ENCODE measurements at places on chromosomes 7 and 10.

DNA sequence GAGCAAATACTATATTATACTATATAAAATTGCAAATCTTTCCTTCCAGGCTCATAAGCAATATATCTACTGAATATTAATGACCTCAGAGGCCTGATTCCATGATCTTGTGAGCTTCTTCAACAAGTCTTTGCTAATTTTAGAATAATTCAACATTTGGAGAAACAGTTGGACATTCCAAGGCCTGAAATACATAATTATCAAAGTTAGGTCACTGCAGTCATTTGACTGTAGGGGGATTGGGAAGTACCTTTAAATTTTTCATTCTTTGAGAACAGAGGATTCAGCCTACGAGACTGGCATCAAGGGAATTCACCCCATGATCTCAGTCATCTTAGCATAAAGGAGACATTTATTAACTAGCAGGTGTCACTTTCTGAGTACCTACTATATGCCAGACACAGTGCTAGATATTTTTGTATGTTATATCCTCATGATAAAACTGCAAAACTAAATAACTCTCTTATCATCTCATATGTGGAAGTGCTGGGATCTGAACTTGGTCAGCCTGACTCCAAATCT lies 85.4 kb downstream of the DOCK4 start:
- no peak for DNase-seq

DNA sequence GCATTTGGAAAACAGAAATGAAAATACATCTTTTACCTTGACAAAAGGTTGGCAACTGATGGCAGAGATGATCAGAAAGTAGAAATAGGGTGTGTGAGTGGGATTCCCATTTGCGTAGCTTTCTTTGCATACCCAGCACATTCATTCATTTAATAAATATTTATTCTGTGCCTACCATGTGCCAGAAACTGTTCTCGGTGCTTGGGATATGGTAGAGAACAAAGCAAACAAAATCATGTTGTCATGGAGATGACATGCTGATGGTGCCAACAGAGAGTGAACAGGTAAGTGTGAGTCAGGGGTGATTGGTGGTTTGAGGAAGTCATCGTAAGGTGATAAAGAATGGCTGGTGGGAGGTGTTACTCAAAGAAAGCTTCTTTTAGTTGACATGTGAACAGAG lies 45.4 kb downstream of the CACNB2 start:
- no peak for DNase-seq

DNA sequence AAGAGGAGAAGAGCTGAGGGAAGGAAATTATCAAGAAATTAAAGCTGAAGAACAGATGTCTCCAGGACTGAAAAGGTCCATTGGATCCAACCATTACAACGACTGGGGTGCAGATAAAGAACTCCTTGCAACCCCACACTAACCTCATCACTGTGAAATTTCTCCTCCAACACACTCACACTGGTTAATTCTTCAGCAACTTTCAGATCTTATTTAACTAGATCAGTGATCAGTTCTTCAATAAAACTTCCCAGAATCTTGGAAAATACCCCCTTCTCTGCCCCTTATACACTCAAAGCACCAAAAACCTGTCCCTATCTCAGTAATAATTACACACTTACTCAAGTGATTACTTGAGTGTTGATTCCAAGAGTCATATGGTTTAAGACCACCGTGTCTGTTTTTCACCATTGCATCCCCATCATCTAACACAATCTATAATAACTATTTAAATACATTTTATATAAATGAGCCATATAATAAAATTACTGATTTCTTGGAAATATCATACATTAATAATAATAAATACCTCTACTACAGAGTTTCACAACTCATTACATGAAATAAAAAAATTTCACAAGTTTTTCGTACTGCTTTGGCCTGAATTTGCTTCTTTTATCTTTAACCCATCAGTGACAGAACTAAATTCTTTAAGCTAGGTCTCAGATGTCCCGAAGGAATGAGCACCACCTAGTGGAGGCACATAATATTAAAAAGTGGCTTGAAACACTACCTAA lies 123.7 kb downstream of the MPP7 start:
- DNase-seq = peak; percentile 72

- DNase-seq = no peak
Measured at GRCh38 chr7:11491811-11492210, 340.2 kb downstream of the THSD7A start.

DNA sequence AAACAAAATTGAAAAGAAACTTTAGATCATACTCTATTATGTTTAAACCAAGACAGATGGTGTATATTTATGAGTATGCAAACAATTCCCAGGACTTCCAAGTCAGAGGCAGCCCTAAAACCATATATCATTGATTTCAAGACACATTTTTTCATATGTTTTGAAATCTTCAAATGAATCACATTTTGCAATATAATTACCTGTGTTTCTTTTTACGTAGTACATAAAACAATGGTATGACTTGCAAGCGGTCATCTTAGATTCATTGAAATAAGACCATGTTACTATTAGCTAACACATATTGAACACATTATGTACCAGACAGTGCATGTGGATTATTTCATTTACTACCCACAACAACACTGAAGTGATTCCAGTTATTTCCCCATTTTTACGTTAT lies 14.9 kb downstream of the SMURF1 start:
- DNase-seq = no peak

DNA sequence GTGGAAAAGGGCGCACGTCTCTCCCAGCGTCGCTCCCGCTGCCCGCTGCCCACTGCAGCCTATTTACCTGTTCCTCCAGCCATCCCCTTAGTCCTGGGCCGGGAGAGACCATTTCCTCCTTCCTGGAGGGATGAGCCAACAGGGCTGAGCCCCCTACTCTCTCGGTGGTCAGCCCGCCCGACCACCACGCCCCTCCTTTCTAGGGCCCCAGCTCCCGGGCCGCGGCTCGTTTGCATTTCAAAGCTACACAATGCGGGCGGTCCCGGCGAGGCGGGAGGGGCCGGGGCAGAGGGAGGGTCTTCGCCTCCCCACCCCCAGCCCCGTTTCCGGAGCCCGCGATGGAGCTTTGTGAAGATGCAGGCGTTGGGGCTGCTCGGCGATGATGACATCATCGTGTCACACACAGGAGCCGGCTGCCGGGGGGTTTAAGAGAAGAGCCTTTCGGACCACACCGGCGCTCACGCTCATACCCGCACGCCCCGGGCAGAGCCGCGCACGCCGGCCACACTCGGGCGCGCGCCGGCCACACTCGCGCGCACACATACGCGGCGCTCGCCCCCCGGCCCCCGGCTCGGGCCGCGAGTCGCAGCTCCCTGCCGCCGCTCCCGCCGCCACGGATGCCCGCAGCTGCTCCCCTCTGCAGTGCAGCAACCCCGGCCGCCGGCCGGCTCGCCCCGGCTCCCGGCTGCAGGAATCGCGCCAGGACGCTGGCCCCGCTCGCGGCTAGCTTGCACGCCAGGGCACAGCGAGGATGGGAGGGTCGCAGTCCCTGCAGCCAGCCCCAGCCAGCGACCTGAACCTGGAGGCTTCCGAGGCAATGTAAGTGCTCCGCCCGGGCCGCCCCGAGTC lies 107.7 kb upstream of the BTBD16 start:
- peak; percentile 75 for DNase-seq

DNA sequence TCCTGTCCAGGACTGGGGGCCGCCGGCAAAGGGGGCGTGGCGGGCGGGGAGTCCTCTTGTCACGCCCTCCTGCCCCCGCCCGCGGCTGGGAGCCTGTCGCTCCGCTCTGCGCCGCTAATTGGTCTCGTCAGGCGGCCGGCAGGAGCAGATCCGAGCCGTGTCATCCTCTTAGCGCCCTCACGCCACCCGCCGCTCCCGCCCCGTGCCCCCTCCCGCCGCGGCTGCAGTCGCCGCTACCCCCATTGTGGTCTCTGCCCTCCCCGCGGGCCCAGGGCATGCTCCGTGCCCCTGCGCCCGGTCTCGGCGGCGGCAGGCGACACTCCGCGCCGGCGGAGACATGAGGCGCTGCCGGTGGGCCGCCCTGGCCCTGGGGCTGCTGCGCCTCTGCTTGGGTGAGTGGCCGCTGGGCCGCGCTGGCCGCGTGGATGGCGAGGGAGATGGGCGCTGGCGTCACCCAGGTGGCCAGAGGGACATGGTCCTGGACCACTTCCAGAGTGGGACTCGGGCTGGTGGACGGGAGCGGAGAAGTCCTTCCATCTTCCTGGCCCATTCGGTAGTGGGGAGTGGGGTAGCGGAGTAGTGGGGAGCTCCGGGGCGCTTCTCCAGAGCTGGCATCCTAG lies at the start of gene CDHR1:
Gene CDHR1, plus strand, starts transcription at position 114 of the 620 bp plus-strand sequence. Its CDS starts 224 bp downstream, at position 338.
- DNase-seq = peak; percentile 26

DNA sequence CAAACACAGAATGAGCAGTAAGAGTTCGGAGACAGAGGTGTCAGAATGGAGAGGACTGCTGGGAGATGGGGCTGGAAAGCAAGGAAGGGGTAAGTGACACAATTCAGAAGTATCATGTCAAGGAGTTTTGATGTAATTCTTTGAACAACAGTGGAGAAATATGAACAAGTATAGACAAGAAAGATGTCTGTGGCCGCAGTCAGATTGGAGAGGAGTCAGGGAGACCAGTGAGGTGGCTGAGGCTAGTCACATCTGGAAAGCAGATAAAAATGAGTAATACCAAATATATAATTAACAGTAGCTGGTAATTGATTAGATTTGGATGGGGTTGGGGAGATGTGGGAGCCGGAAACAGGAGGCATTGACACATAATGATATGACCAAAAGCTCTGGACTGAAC lies 540.9 kb downstream of the SUGCT start:
- no peak for DNase-seq

All from muscle of leg (tissue), 16 donors.